ENCODE measurements at places on chromosomes 6 and 20.

DNA sequence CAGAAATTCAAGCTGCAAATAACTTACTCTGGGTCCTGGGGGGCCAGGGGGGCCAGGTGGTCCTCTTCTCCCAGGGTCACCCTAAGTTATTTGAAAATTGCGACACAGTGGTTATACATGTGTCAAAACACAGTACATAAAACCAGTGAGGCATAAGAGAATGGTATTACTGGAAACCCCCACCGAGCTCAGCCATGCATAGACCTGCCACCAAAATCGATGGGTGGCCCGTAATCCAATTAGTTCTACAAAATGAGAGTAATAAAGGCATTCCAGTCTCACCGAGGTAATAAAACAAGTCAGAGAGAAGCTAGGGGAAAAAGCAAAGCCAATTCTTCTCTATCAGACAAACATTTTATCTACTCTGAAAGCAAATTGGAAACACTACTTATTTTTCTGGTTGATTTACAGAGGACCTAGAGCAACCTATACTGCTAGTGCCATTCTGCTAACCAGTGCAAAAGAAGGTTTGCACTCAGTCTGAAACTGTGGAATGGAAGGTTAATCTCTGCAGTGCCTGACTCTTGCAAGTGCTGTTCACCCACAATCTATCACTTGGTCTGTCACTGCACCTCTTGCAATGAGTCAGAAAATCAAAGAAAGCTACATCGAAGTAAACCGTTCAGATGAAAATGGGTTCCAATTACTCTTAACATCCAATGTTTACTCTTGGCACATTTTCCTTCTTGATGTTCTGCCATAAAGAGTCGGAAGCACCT lies 32.4 kb downstream of the COL9A1 start:
- no peak for DNase-seq

DNA sequence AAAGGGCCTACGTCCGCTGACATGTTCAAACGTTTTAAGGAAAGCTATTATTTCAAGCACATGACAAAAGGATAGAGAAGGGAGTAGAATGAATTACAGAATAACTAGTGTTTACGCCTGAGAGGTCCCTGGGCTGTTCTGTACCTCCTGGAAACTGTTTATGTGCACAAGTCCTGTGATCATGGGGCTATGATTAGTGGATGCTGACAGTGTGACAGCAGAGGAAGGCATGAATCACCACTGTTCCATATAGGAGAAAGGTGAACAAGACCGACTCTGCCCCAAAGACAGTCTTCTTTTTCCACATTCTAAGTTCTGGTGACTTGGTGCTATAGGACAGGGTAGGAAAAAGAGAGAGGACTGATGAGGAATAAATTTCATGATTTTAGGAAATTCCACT lies 249.2 kb upstream of the PRDM1 start:
- DNase-seq = no peak

DNA sequence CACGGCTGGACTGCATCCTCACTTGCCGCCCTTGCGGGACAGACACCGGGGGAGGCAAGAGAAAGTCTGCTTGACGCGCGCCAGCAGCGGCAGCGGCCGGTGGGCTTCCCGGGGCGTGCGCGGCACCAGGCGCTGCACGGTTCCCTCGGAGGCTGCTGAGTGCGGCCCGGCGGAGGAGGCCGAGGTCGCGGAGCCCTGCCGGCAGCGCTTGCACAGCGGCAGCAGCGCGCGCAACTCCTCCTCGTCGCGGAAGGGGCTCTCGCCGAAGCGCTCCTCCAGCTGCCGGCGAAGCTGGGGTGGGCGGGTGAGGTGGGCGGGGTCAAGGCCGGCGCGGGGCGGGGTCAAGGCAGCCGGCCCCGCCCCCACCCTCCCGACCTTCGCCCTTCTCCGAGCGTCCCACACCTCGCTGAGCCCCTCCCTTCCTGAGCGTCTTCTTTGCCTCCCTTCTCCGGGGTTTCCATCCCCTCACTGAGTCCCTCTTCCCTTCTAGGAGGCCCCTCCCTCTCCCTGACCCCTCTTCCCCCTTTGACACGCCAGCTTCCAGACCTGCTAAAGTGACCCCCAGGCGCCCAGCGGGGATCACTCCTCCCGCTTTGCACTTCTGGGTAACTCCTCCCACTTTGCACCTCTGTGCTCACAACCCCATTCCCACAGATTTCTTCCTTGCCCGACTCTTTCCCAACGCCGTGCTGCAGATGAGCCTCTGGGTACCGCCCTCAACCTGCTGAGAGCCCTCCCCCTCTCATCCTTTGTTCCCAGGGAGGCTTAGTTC lies 8.8 kb downstream of the DUSP15 start:
- peak; percentile 90 for DNase-seq

DNA sequence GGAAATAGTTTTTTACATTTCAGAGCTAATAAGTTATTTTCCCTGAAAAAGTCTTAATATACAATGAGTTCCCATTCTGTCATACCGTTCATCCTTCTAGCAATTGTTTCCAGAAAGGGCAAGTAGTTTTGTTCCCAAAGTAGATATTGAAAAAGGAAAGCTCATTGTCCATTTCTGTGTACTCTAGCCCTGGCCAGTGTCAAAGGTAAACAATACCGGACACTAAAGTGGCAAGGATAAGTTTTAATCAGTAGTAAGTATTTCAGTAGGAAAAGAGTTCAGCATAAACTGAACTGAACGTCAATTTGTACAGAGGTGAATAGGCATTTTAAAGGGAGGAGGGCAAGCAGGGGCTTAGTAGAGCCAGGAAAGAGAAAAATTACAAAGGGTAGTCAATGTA lies 43.5 kb upstream of the CALHM6 start:
- no peak for DNase-seq

GRCh38 chr6:89173634-89174033 lies 27.8 kb downstream of the PM20D2 start:
- DNase-seq = no peak

GRCh38 chr20:53175135-53175780 lies 203.1 kb downstream of the TSHZ2 start:
- no peak for DNase-seq
